ENCODE measurements at places on chromosomes 4 and X.

DNA sequence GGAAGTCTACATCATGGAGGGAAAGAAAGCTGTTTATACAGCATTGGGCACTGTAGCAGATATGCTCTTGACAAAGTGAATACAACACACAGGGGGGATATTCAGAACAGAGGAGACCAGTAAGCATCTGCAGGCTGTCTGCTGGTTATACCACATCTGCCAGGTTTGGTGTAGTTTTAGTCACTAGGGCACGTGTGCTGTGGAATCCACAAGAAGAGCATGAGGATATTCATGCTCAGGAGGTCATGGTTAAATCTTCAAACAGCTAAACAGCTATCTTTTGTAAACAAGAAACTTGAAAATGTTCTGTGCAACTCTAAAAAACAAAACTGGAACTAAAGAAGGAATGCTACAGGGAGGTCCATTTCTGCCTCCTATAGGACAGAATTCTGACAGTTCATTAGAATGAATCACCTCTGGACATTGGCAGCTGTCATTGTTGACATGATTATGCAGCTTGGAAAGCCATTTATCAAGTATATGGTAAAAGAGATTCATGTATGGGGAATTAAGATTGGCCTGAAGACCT, 175.8 kb downstream of the RCHY1 start:
- DNase-seq: no peak

DNA sequence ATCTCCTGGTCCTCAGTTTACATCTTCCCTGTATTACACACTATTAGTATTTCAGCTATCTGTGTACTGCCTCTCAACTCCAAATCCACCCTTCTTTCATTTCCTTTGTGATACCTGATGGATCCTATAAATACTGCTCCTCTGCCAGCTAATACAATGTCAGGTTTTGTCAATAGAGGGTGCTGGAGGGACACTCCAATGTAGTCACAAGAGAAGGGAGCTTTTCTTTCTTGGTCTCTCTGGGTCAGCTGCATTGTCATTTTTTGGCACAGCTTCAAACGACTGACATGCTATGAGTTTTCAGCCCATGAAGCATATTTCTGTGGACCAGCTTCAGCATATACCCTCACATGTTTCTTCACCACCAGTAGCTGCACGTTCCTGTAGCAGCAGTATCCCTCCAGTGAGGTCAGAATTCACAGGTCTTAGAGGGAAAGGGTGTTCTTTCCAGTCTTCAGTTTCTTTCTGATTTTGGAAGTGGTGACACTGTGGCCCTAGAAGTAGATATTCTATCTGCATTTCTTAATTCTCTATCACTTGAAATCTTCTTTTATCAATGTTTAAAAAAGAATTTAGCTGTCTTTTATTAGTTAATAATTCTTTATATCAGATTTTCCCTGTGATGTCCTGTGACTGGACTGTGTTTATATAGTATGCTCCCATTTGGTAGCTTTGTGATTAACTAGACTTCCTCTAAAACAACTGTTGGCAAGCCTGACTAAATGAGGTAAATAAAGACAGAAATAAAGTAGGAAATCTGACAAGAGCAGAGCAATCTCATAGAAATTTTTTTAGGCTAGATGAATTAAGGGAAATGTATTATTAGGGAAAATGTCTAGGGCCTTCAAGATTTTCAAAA, 60.6 kb downstream of the GABRA2 start:
- DNase-seq: peak; percentile 3

GRCh38 chrX:39948582-39948981, 149.2 kb downstream of the BCOR start:
- no peak for DNase-seq

DNA sequence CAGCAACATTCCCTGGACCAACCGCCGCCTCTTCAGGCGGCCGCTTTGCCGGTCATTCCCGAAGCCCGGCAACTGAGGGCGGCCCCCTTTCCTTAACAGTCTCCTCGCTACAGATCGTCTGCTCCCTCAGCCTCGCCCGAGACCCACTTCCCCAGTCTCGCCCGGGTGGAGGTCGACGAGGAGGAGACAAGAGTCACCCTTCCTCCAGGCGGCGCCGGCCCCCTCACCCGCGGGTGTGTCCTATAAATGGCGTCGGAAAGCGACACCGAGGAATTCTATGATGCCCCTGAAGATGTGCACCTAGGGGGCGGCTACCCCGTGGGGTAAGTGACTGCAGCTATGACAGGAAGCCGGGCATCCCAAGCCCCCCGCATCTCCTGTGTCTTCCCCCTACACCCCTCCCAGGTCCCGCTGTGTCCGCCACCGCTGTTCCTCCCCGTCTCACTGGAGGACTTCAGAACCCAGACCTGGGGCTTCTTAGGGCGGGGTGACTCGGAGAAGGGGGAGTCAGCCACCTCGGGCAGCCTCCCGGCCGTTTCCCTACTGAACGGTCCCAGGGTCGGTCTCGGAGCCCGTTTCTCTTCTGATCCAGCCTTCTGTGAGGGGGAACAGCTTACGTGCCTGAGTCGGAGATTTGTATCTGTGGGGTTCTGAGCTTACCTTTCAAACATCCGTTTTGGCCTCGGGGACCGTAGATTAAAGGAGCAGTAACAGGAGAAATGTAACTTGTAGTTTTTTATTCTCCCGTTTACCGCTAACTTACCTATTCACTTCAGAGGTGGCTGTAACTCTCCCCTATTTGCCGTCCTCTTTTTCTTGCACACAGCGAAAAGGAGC, 570 bp downstream of the WDR44 start:
- DNase-seq: peak; percentile 43

DNA sequence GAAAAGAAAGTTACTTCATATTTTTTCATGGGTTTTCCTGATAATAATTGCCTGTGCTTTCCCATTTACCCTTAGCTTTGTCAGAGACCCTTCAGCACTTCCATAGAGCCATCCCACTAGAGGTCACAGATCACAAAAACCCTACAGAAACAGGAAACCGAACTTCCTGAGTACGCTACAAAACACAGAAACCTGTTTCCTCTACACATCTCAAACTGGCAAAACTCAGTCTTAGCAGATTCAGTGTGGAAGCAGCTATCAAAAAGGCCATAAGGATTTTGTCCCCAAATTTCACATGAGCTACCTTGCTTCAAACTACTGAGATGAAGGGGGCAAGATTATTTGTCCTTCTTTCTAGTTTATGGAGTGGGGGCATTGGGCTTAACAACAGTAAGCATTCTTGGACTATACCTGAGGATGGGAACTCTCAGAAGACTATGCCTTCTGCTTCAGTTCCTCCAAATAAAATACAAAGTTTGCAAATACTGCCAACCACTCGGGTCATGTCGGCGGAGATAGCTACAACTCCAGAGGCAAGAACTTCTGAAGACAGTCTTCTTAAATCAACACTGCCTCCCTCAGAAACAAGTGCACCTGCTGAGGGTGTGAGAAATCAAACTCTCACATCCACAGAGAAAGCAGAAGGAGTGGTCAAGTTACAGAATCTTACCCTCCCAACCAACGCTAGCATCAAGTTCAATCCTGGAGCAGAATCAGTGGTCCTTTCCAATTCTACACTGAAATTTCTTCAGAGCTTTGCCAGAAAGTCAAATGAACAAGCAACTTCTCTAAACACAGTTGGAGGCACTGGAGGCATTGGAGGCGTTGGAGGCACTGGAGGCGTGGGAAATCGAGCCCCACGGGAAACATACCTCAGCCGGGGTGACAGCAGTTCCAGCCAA, at the start of gene MMRN1:
Gene MMRN1, plus strand, starts transcription at position 206 of the 902 bp plus-strand sequence. Its CDS starts 118 bp downstream, at position 324.
- no peak for DNase-seq

DNA sequence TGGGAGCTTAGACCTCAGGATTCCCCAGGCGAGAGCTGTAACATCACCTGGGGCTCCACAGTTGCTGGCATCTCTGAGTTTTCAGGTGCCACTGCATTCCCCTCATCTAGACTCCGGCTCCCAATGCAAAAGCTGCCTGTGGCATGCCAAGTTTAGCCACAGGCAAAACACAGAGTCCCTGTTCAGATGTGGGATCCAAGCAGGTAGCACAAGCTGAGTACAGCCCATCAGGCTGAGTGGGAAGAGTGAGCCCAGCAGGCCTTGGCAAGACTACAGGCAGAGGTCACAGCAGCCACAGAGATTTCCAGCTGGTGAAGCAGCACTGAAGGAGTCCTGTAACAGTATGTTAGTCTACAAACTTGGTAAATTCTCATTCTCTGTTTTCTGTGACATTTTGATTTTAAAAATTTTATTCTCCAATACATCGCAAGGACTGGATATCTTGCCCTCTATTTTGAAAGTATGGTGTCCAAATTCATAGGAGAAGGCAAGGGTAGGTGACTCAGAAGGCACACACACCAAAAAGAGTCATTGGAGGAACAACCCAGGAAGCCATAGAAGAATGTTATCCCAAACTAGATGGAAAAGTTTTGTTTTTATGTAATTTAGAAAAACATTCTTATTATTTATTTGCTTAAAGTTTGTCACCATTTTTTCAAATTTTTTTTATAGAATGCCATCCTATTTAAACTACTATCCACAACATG, 13.6 kb upstream of the CXCL2 start:
- no peak for DNase-seq

GRCh38 chr4:152283801-152284470, 252.0 kb downstream of the FBXW7 start:
- DNase-seq: no peak

- DNase-seq: no peak
These were observed 177.6 kb downstream of the IQCM start for GRCh38 chr4:149638073-149638472.

- DNase-seq: no peak
These were observed 41.9 kb upstream of the MXD4 start for GRCh38 chr4:2303686-2304320.

- no peak for DNase-seq
These were observed 19.3 kb upstream of the RPL34 start for GRCh38 chr4:108601106-108601505.

DNA sequence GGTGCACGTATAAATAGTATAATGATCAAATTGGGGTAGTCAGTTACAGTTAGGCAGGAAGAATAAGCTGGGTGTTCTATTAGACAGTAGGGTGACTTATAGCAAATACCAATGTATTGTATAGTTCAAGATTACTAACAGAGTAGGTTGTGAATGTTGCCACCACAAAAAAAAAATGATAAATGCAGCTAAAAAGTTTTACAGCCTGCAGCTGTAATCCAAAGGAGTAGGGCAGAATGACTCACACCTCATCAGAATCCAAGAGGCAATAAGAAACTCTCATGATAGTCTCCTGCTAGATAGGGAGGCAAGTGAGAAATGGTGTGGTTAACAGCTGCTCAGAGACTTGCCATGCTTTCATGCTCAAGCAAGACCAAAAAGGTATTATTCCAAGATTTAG, 19.6 kb upstream of the TCEAL4 start:
- DNase-seq: no peak

GRCh38 chr4:5018603-5019002, 655 bp downstream of the CYTL1 start:
- no peak for DNase-seq

DNA sequence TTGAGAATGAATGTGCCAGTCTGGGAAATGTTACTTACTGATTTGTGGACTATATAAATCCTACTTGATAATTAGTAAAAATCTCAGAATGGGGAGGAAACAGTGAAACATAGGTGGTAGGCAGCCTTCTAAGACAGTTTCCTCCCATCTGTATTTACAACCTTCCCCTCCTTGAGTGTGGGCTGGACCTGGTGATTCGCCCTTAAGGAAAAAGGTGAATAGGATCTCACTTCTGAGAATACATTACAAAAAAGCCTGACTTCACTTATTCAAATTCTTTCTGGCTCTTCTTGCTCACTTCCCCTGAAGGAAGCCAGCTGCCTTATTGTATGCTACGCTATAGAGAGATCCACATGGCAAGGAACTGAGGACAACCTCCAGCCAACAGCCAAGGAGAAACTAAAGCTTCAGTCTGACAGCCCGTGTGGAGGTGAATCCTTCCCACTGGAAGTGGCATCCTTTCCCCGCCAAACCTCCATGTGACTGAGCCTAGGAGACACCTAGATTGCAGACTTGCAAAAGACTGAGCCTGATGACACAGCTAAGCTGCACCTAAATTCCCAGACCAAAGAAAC, 585.0 kb downstream of the STPG2 start:
- DNase-seq: no peak

DNA sequence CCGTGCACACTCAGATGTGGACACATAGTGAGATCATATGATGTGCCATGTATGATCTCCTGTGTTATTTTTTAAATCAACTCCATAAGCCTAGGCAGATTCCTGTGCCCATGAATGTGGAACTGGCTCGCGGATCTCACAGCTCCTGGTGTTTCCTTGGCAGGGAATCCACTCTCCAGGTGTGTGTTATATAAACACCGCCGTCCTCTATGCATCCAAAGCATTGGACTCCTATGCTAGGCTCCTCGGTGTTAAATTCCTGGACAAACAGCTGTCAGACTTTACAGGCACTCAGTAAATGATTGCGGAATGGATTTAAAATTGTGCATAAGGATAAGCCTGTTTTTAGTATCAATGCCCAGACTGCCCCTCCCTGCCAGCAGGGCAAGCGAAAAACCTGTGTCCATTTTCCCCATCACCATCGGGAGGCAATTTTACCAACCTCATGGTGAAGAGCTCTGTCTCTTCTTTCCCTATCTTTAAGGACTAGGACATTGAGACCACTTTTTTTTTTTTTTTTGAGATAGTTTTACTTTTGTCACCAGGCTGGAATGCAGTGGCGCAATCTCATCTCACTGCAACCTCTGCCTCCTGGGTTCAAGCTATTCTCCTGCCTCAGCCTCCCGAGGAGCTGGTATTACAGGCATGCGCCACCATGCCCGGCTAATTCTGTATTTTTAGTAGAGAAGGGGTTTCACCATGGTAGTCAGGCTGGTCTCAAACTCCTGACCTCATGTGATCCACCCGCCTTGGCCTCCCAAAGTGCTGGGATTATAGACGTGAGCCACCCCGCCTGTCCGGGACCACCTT, 23.6 kb upstream of the GPR78 start:
- no peak for DNase-seq

GRCh38 chrX:11412715-11413623, 119.8 kb downstream of the AMELX start:
- DNase-seq: no peak

DNA sequence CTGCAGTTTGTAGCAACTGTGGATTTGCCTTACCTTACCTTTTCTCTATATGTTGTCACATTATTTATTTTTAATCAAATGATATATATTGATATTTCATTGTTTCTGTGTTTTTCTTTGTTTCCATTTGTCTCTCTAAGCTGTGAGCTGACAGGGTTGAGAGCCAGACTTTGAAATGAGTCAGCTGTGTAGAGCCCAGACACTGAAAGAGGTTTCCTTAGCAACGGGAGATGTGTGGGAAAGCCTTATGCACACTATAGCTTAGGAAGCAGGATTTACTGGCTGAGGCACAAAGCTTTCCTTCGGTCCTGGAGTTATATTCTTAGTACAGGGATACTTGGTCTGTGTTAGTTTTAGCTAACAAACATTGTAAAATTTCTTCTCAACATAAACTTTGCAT, 192.2 kb downstream of the FGF13 start:
- DNase-seq: no peak

- no peak for DNase-seq
These were observed 71.8 kb upstream of the GPR34 start for GRCh38 chrX:41616935-41617334.

- no peak for DNase-seq
These were observed 13.7 kb upstream of the DHX15 start for GRCh38 chr4:24598025-24598424.

GRCh38 chr4:55338486-55338885, 7.6 kb upstream of the SRD5A3 start:
- DNase-seq: no peak

Data from HEK293T (cell line).